ENCODE measurements at places on chromosomes 5 and 9.
A peak's percentile ranks its signal among the peaks of the same experiment; 100 is the strongest.

- DNase-seq: no peak
Measured at GRCh38 chr5:170523142-170523551, 19.3 kb downstream of the KCNIP1 start.

- DNase-seq: no peak
Measured at GRCh38 chr9:123339666-123340510, 16.1 kb upstream of the CRB2 start.

GRCh38 chr5:133106761-133107572 lies 55.2 kb downstream of the HSPA4 start:
- no peak for DNase-seq

- DNase-seq: no peak
Measured at GRCh38 chr5:14968796-14969195, 97.2 kb upstream of the ANKH start.

DNA sequence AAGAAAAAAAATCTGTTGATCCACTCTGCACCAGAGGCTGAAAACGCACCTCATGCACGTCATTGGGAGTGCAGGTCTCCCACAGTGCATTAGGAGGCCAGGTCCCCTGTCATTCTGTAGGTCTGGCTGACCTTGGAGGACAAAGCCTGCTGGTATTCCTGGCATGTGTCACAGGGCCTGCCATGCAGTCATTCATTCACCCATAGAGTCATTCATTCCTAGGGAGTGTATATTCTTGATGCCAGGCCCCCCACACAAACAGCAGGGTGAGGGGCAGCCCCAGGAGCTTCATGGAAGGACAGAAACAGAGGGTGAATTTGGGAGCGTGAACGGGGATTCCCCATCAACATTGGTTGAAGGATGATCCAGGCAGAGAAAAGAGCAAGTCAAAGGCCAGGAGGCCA lies 2.2 kb downstream of the GBGT1 start:
- peak; percentile 66 for DNase-seq

Measured in coronary artery (tissue), 2 donors.